ENCODE measurements at places on chromosomes 1 and 21.

GRCh38 chr21:15000081-15000480 is 64.7 kb downstream of the NRIP1 start:
- no peak for DNase-seq

DNA sequence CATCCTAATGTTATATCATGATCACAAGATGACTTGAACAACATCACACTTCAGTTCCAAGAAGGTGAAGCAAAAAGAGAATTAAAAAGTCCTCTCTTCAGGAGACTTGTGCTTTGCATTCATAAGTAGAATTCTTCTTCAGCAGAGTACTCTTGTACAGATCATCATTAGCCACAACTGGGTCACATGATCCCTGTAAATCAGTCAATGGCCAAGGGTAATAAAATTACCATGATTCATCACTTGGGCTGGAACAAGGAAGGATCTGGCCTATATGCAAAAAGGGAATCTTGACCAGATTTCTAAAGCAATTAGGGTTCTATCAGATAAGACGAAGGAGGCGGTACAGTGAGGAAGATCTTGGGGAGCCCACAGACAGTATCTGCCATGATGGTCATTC is 458.0 kb upstream of the DEPDC1 start:
- no peak for DNase-seq

GRCh38 chr1:214310010-214310409 is 29.1 kb downstream of the SMYD2 start:
- DNase-seq: no peak

DNA sequence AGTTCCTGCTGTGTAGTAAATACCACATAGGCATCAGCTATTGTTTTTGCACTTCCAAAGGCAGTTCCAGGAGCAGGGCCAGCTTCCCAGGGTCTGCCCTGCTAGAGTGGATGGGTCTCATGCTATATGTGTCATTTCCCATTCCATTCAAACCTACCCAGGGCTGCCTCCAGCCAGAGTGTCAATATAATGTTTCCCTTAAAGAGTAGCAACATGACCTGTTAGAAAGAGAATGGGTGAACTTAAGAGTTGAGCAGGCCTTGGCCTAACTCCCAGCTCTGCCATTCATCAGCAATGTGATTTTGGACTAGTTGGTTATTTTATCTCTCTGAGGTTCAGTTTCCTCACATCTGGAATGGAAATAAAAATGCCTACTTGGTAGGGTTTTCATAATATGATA is 44.9 kb downstream of the RAB3B start:
- DNase-seq: no peak

GRCh38 chr1:201570886-201571624 is 32.1 kb downstream of the NAV1 start:
- DNase-seq: no peak

GRCh38 chr1:91672601-91673161 is 172.0 kb downstream of the CDC7 start:
- no peak for DNase-seq

DNA sequence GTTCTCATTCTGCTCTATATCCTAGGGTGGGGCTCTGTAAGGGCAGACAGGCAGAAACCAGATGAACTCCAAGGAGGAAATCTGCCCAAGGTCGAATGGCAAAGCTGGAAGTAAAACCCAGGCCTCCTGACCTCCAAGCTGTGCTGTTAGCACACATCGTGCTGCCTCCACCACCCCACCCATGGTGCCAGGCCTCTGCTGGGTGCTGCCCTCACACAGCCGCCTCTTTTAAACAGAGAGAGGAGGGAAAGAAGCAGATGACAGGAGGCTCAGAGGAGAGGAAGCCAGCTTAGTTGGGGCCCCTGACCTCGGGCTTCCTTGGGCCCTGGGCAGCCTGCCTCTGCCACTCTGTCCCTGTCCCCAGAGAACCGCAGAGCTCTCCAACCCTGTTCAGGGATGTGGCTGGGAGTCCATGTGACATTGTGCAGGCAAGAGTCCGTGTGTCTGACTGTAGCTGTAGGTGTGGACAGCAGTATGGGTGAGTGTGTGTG is 1.1 kb downstream of the SYNC start:
- DNase-seq: no peak

DNA sequence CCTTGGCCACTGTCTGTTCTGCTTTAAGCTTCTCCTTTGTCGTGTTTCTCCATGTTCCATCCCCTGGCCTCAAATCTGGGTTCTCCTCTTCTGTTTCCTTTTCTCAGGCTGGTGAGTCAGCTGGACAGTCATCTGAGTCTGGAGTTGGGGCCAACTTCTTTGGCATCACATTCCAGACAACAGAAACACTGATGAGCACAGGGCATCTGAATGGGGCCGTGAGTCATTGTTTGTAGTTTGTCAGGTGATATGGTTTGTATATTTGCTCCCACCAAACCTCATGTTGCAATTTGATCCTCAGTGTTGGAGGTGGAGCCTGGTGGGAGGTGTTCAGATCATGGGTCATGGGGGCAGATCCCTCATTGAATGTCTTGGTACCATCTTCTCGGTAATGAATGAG is 14.3 kb upstream of the OLIG2 start:
- peak; percentile 13 for DNase-seq

- no peak for DNase-seq
Measured at GRCh38 chr1:33860671-33861070, 3.2 kb upstream of the HMGB4 start.

GRCh38 chr1:222168621-222169020 is 379.3 kb downstream of the HHIPL2 start:
- no peak for DNase-seq

- peak; percentile 98 for DNase-seq
Measured at GRCh38 chr1:153963030-153963849, at the start of gene SLC39A1. Gene SLC39A1, minus strand, starts transcription at chr1:153963537. Its CDS starts 822 bp downstream, at chr1:153962715.

DNA sequence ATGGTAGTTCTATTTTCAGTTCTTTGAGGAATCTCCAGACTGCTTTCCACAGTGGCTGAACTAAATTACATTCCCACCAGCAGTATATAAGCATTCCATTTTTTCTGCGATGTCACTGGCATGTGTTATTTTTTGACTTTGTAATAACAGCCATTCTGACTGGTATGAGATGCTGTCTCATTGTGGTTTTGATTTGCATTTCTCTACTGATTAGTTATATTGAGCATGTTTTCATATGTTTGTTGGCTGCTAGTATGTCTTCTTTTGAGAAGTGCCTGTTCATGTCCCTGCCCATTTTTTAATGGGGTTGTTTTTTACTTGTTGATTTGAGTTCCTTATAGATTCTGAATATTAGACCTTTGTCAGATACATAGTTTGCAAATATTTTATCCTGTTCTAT is 87.9 kb downstream of the RPS6KC1 start:
- DNase-seq: no peak

GRCh38 chr1:8004803-8005573 is 21.1 kb downstream of the ERRFI1 start:
- DNase-seq: no peak

DNA sequence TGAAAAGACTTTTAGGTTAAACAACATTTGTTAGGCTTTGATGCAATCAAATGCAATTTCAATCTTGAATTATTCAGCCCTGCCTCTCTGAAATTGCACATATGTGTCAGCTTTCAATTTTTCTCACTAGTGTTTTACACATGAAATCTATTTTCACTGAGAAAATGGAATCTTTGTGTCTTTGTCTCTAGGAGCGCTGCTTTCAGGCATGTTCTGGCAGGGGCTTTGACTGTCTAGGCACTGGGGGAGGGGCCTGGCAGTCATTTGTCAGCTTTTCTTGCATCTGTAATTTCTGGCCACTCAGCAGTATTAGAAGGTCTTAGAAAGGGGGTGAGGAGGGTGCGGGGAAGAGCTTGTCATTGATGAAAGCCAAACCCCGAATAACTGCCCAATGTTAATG is 264.4 kb downstream of the PTPRC start:
- no peak for DNase-seq

DNA sequence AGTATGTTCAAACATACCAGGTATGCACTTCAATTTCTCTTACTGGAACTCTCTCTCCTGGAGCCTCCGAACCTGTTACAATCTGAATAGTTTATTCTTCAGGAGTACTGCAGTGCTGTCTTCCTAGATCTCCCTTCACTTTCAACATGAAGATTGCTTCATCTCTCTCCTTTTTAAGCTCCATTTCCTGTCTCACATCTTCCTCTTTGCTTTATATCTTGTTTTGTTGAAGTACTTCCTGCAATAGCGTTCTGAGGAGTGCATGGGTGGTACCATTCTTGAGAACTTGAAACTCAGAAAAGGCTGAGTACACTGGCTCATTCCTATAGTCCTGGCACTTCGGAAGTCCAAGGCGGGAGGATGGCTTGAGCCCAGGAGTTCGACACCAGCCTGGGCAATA is 15.7 kb upstream of the C1orf146 start:
- DNase-seq: no peak

GRCh38 chr1:201250326-201251011 is 32.8 kb upstream of the PKP1 start:
- DNase-seq: no peak

GRCh38 chr1:54274448-54274847 is 74.5 kb downstream of the MRPL37 start:
- DNase-seq: no peak

DNA sequence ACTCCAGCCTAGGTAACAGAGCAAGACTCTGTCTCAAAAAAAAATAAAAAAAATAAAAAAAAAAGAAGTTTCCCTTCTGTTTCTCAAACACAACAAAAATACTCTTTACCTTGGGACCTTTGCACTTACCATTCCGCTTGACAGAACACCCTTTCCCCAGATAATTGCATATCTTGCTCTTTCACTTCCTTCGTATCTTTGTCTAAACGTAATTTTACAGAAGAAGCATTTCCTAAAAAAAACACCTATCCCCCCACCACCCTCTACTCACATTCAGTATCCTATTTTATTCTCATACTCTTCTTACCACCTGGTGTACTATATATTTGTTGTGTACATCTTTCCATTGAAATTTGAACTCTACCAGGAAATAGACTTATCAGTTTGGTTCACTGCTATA is 32.7 kb downstream of the ASH1L start:
- no peak for DNase-seq

GRCh38 chr1:24709791-24710441 is 35.3 kb upstream of the CLIC4 start:
- DNase-seq: no peak

DNA sequence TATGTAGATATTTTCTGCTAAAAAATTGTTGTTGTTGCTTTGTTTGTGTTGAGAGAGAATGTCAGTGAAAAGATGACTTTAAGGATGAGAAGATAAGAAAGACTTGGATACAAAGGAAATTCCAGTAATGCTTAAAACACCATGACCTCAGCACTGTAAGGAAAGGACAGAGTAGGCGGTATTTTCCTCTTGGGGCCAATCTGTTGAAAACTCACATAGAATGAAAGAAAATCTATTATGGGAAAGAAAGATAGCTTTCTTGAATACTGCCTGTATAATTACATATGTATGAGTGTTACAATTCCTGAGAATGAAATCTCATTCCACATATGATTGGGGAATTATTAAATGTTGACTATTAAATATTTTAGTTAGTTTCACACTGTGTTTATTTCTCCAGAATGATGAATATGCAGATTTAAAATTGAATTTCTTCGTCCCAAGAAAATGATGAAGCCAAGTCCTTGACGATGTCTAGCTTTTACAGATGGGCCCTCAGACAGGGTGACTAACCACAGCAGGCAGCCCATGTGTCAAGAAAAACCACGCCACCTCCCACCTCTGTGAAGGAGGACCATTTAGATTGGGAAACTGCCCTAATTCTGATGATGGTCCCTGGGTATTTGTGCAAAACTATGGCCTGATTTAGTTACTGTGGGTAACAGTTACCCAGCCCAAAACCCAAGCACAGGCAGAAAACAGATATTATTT is 49.7 kb upstream of the LMO4 start:
- no peak for DNase-seq

DNA sequence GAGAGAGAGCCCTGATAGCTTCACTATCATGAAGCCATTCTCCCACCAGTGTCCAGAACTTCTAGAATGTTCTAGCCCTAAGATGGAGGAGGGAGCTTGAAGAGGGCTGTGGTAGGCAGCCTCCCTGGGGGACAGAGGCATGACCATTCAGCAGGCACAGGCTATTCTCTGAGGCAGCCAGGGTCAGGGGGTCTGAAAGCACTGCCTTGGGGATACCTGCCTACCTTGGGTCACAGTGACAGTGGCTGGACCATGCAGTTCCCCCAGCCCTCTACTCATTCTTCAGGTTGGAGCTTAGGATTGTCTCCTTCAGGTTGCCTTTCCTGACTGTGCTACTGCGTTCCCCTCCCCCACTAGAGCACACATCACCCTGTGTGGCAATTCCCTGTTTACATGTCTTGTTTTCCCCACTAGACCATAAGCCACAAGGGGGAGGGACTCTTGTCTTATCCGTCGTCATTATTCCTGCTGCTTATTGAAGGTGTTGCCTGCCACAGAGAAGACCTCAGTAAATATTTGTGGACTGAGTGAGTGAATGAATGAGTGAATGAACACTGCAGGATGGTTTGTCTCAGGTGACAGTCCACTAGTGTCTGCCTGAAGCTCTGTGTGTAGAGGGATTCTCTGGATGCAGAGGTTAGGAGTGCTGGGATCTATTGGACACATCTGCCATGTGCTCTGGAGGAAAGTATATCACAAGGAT is 5.2 kb downstream of the ZDHHC18 start:
- DNase-seq: no peak

GRCh38 chr1:209780268-209780667 is 4.1 kb downstream of the C1orf74 start:
- no peak for DNase-seq

- no peak for DNase-seq
Measured at GRCh38 chr1:77744576-77744975, 15.1 kb downstream of the USP33 start.

DNA sequence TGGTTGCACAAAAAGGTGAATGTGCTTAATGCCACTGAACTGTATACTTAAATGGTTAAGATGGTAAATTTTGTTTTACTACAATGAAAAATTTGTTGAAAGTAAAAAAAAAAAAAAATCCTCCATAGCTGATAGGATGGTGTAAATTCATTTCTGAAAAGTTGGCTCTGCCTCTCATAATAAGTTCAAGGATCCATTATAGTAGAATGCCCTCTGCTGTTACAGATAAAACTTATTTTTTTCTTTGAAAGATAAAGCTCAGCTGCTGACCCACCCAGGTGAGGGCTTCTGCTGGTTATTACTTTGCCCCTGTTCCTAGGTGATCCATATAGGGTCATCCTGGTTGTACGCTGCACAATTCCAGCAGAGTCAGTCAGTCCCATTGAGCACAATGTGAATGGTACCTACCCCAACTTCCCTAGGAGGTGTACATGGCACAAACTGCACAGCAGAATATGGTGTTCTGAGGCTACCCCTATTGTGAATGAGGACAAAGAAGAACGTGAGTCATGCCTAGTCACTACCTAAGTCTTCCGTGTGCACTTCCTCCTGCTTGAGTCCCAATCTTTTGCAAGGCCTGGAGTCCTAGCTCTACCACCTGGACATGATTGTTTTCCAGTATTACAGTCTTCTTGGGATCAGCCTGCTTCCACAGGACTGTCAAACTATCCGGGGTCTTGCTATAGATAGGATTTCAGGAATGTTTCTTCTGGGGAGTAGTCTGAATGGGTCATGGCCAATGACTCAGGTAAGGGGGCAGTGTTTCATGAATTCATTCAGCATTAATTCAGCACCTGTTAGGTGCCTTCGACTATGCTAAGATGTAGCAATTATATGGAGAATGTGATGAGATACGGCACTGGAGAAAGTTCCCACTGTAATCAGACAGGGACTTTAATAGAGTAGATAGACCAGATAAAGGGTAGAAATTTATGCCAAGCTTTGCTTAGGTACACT is 20.8 kb upstream of the CD5L start:
- DNase-seq: no peak

Data from activated CD8-positive, alpha-beta memory T cell treated with anti-CD3 and anti-CD28 coated beads for 24 hours (primary cell).